ENCODE measurements at places on chromosomes 12 and 14.

DNA sequence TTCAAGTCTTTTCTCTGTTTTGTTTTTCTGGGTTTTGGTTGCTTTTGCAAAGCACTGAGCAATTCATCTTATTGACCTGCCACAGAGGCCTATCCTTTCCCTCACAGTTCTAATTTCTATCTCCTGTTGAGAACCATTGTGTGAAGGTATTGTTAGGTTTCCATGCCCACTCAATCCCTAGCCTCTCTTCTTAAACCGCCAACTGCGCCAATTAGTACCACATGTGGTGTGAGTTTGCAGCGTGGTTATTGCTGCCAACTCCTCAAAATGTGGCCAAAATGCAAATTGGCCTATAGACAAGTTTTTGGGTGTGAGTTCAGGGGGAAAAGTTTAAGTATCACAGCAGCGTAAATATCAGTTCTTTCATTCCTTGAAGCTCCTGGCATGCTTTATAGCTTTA, 232.6 kb downstream of the FLRT2 start:
- no peak for DNase-seq

DNA sequence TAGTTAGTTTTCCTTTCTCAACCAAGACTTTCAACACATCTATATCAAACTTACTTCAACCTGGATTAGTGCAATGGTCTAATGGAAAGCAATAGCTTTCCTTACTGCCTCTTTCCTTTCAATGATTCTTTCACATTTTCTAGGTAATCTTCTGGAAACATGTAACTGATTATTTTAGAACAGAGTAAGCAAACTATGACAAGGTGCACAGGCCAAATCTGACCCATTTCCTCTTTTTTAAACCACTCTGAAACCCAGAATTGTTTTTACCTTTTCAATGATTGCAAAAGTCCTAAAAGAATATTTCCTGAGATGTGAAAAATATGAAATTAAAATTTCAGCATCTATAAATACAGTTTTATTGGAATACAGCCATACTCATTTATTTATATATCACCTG, 81.6 kb upstream of the TMTC2 start:
- no peak for DNase-seq

- DNase-seq: no peak
Observed at GRCh38 chr12:99824900-99825542, 159.7 kb downstream of the ANKS1B start.

GRCh38 chr14:56185992-56186391, 67.8 kb downstream of the PELI2 start:
- no peak for DNase-seq

- no peak for DNase-seq
Observed at GRCh38 chr14:96250485-96250884, 5.5 kb upstream of the BDKRB1 start.

DNA sequence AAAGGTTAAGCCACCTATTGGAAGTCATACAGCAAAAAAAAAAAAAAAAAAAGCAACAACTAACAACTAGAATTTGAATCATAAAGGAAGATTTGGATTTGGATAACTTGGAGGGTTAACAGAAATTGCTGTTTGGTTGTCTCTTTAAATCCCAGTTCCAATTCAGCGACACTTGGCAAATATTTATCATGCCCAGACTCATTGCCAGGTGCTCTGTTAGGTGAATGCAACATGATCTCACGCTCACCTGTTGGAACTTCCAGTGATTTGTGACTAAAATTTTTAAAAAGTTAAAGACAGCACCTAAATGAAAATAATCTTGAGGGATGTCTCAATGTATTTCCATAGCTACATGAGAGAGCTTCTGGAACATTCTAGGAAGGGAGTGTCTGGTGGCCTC, 103.7 kb downstream of the TBX3 start:
- DNase-seq: peak; percentile 12

GRCh38 chr14:36426836-36427235, 93.2 kb downstream of the NKX2-1 start:
- DNase-seq: no peak

DNA sequence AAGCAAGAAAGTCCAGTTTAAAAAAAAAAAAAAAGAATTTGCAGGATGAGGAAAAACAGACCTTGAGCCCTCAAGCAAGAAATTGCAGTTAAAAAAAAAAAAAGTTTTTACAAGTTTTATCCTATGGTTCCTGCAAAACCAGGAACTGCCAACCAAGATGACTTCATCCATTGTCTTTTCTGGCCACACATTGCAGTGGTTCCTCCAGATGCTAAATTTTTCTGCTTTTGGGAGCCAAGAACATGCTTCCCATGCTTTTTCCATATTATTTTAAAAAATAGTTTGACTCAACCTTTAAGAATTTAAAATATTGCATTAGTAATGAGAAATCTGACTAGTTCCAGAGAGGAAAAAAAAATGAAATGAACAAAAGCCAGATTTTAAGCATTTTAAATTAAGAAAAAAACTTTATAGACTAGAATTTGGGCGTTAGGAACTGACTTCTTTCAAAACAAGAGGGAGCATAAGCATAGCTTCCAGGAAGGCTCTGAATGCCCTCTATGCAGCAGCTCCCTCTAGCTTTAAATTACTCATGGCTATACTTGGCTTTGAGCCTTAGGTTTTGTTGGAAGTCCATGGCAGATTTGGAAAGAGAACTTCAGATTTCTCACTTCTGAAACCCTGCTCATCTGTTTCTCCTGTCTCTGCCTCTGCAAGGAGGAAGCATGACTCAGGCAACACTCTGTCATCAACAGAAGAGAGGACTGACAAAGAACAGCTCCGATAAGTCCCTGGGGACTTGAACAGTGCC, 124.5 kb downstream of the GPR65 start:
- no peak for DNase-seq

DNA sequence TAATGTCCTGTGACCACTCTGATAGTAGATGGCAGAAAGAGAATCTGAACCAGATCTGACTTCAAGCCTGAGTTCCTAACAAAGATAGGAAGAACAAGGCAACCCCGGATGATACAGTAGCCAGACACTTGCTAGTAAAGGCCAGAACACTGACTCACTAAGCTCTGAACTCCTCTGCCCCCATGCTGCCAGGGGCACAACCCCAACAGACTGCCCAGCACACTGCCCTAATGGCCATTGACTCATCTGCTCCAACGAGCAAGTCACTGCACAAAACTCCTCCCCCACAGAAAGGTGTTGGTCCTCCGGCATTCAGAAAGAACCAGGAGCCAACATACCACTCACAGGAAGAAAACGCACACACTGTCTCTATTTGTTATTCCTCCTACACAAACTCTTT, 179.6 kb upstream of the NUDT4 start:
- no peak for DNase-seq

DNA sequence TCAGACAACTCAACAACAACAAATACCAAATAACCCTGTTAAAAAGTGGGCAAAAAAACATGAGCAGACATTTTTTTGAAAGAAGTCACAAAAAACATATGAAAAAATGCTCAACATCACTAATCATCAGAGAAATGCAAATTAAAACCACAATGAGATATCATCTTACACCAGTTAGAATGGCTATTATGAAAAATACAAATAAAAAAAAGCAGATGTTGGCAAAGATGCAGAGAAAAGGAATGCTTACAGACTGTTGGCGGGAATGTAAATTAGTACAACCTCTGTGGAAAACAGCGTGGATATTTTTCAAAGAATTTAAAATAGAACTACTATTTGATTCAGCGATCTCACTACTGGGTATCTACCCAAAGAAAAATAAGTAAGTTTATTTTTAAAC, 114.0 kb downstream of the SLC38A4 start:
- no peak for DNase-seq

GRCh38 chr14:20720741-20721140, 24.9 kb upstream of the EDDM3A start:
- DNase-seq: no peak

DNA sequence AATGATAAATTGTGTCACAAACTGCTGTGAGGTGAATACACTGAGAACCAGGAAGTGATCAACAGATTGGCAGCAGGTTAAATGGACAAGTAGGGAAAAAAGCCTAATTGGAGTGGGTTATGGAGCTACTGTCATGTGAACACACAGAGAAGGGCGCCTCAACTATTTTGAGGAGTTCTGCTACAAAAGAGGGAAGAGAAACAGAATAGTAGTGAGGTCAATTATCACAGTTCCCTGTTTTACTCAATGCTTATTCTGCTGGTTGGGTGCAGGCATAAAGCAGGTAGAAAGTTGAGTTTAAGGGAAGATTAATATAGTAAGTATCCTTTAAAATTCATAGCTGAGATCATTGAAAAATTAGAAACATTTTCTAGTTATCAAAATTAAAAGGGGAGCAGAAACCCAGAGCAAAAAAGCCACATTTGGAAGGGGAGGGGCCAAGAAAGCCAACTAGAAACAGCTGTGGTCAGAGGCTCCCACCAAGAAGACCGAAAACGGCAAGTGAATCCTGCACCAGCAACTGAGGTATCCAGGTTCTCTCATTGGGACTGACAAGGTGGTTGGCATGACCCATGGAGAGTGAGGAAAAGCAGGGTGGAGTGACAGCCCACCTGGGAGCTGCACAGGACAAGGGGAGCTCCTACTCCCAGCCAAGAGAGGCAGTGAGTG, 105.7 kb downstream of the ZC3H14 start:
- DNase-seq: no peak

GRCh38 chr12:53843545-53843944, 91.8 kb upstream of the CISTR start:
- no peak for DNase-seq

- no peak for DNase-seq
Observed at GRCh38 chr14:92413379-92413778, 90.4 kb downstream of the SLC24A4 start.

- DNase-seq: no peak
Observed at GRCh38 chr14:73014105-73014504, 12.8 kb downstream of the ZFYVE1 start.

DNA sequence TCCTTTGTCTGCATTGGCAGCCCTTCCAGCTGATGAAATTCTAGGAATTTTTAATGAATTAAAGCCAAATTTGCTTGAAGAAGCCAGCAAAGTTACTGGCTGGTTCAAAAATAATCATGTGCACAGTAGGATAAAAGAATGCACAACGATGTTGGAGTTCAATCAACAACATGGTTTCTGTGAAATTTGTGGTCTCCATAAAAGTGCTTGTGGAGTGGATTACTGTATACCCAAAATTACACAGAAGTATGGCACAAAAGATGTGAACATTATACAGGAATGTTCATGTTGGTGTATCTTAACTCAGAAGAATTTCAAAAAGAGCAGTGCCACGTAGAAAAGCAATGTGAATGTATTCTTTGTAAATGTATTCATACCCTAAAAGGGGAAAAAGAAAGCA, 105.0 kb upstream of the METAP2 start:
- DNase-seq: no peak

DNA sequence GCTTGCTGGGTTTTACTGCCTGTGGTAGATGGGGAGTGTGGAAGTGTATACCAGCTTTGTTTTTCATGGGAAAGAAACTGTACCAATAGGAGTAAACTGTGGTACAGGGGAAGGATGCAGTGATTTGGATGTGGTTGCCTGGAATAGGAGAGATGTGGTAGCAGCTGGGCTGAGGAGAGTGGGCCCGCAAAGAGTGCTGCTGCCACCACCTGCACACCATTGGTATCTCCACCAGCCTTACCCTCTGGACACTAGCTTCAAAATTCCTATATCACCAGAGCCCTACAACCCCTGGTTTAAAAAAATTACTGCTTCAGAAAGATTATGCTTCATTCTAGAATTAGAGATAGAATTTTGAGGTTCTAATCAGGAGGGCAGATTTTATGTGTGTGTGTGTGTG, 53.6 kb downstream of the AKAP6 start:
- no peak for DNase-seq

GRCh38 chr12:112288638-112289037, 93.6 kb downstream of the HECTD4 start:
- no peak for DNase-seq

- DNase-seq: no peak
Observed at GRCh38 chr12:83827193-83827592, 1085.4 kb downstream of the SLC6A15 start.

DNA sequence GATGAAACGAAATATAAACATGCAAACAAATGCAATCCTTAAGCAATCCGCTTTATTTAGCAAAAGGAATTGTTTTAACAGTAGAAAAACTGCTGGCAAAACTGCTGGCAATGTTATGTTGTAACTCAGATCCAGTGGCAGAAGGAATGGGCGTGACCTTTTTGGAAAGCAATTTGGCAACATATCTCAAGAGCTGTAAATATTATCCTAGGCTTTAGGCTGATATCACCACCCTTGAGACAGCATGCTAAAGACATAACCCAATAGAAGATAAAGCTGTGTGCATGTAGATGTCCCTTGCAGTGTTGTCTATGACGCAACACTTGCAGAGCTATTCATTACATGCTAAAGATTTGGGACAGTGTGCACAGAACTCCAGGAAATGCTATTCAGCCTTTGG, 138.5 kb downstream of the DICER1 start:
- no peak for DNase-seq

- DNase-seq: no peak
Observed at GRCh38 chr14:31212893-31213292, 5.3 kb upstream of the HECTD1 start.

GRCh38 chr12:11981121-11981733, 89.5 kb upstream of the BCL2L14 start:
- DNase-seq: no peak

DNA sequence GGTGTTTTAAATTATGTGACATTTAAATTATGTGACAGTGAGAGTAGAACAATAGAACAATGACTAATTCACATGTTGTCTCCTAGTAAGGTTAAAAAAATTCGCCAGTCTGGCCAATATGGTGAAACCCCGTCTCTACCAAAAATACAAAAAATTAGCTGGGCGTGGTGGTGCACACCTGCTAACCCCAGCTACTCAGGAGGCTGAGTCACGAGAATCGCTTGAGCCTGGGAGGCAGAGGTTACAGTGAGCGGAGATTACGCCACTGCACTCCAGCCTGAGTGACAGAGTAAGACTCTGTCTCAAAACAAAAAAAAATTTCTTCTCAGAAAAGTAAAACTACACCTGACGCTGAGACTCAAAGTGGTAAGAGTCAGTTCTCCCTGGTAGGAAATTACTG, 2.7 kb downstream of the CS start:
- no peak for DNase-seq

- DNase-seq: no peak
Observed at GRCh38 chr12:25585662-25586061, 32.6 kb upstream of the LMNTD1 start.

DNA sequence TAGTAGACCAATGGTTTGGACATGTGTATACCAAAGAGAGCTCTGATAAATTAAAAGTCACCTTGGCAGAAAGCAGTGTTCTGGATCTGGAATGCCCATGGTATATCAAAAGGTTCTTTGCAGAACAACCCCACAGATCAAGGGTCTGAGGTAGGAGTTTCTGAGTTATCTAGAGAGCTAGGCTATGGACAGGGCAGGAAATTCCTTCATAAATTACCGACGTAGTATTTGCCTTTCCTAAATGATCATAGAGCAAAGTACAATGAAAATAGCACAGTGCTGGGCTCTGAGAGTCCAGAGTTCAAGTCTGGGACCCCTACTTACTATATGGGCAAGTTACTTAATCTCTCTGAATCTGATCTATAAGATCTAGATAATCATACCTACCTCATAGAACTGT, 35.3 kb upstream of the PELI2 start:
- no peak for DNase-seq

DNA sequence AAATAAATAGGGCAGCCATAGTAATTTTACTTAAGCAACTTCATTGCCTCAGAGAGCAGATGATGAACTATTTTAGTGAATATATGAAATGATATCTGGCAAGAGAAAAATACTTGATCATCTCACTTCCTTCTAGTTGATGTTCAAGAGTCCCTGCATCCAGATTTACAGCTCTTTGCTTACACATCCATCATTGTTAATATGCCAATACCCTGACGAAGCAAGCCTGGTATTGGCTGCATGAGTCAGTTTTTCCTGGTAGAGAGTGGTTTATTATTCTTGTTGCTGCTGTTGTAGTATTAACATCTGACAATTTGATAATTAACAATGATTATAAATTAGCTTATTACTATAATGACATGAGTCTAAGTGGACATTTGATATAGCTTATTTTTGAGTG, 681.9 kb downstream of the NRXN3 start:
- DNase-seq: peak; percentile 18

All from DMS153 (cell line).